Spleen (tissue), 13 donors: ENCODE measurements at places on chromosomes 13 and 19. TPM values are rescaled to one million over a fixed set of nuclear protein-coding genes. Genes with fewer than 3 reads are reported as not detected.

DNA sequence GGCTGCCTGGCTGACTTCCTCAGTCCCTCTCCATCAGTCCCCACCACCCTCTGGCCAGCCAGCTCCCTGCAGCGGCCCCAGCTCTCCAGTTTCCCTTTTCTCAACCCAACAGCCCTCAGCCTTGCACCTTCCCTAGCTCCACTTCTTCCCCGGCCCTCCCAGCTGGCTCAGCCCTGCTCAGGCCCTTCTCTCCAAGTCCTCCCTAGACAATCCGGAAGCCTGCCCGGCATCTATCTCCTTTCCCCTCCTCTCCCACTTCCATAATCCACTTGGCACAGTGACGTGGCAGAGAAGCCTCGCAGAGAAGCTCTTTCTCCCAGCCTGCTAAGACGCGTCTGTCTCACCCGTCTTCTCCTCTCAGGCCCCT lies 1.1 kb downstream of the UBXN6 start:
- H3K4me3 ChIP-seq = peak overlapping the region; percentile 63
- H3K27me3 ChIP-seq = no peaks in the 10 kb centered on the region
- H3K36me3 ChIP-seq = peaks cover 29% of the 10 kb centered on the region
- H3K27ac ChIP-seq = peak overlapping the region; percentile 94

DNA sequence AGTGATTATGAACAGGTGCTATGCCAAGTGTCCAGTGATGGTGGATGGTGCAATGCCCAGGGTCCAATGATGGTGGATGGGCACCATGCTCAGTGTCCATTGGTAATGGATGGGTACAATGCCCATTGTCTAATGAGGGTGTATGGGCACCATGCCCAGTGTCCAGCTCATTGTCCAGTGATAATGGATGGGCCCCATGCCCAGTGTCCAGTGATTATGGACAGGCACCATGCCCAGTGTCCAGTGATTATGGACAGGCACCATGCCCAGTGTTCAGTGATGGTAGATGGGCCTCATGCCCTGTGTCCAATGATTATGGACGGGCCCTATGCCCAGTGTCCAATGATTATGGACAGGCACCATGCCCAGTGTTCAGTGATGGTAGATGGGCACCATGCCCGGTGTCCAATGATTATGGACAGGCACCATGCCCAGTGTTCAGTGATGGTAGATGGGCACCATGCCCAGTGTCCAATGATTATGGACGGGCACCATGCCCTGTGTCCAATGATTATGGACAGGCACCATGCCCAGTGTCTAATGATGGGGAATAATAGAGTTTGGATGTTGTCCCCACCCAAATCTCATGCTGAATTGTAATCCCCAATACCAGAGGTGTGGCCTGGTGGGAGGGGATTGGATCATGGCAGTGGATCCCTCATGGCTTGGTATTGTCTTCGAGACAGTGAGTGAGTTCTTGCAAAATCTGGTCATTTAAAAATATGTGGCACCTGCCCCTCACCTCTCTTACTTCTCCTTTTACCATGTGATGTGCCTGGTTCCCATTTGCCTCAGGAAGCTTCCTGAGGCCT lies 87.8 kb downstream of the ANKRD10 start:
- no peak overlapping the region for H3K4me3 ChIP-seq
- no peak overlapping the region for H3K27ac ChIP-seq
- H3K36me3 ChIP-seq = no peaks in the 10 kb centered on the region
- H3K4me1 ChIP-seq = no peaks in the 10 kb centered on the region
- H3K27me3 ChIP-seq = no peaks in the 10 kb centered on the region

DNA sequence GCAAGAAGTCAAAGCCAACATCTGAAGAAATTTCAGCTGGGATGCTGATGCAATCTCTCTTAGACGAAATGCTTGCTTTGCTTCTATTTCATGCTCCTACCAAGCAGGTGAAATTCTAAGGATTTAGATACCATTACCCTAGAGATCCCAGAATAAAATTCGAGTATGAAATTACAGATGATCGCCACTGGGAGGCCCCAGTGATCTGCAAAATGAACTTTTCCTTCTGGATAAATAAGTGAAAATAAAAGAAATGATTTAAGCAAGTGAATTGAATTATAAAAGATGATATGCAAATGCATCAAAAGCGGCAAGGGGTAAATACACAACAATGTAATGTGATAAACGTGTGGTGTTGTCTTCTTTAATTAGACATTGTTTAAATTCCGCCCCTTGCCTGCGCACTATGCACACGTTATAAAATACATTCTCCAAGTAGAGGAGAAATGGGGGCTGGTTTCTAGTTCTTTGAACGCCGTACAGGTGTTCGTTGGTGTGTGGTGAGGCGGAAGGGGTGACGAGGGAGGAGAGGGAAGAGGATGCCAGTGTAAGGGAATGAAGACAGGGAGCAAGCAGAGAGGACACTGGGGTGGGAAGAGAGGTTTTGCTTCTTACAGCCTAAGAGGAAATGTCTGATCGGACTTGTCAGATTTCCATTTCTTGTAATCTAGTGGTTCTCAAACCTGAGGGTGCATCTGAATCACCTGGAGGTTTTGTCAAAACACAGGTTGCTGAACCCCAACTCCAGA lies 58.0 kb downstream of the ERCC5 start:
- no peaks in the 10 kb centered on the region for H3K4me1 ChIP-seq
- H3K4me3 ChIP-seq = no peak overlapping the region
- no peaks in the 10 kb centered on the region for H3K27me3 ChIP-seq

The ZNF99 gene
- total RNA-seq = 0.14 TPM

The FGF21 gene
- not detected for total RNA-seq

- no peaks in the 10 kb centered on the region for H3K36me3 ChIP-seq
- H3K4me1 ChIP-seq = peaks cover 81% of the 10 kb centered on the region
- no peak overlapping the region for H3K4me3 ChIP-seq
- H3K27ac ChIP-seq = no peak overlapping the region
- no peaks in the 10 kb centered on the region for H3K27me3 ChIP-seq
Observed at GRCh38 chr19:2607712-2608601, 94.5 kb downstream of the GNG7 start.

DNA sequence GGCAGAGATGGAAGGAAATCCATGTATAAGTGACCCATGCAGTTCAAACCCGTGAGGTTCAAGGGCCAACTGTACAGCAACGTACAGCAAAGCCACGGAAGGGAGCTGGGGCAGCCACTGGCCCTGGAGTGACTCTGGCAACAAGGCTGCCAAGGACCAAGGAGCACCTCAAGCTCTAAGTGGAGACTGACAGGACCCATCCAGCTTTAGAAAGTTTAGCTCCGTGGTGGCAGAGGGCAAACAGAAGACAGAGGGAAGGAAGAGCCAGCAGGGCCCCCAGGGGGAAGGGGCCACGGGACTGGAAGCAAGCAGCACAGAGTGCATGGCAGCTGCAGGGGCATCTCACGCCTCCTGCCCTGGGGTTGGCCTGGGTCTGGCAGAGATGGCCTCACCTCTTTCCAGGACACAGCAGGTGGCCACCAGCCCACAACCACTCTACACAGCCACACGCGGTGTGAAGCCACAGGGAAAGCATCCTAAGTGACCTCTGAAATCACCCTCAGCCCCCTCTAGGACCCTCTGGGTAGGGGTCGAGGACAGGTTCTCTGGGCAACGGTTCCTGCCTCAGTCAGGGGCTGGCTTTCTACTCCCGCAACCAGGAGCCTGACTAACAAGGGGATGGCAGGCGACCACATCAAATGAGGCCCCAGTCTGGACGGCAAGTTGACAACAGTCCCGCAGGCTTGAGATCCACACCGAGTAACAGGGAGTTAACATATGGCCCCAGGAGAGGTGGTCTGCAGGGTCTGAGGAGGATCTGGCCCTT lies 3.8 kb downstream of the MIER2 start:
- no peaks in the 10 kb centered on the region for H3K27me3 ChIP-seq
- peak overlapping the region; percentile 86 for H3K27ac ChIP-seq
- DNase-seq = peak; percentile 66
- no peak overlapping the region for H3K4me3 ChIP-seq
